NCI-H2029 (cell line): ENCODE measurements at places on chromosomes 5 and 9.
A peak's percentile ranks its signal among the peaks of the same experiment; 100 is the strongest.

DNA sequence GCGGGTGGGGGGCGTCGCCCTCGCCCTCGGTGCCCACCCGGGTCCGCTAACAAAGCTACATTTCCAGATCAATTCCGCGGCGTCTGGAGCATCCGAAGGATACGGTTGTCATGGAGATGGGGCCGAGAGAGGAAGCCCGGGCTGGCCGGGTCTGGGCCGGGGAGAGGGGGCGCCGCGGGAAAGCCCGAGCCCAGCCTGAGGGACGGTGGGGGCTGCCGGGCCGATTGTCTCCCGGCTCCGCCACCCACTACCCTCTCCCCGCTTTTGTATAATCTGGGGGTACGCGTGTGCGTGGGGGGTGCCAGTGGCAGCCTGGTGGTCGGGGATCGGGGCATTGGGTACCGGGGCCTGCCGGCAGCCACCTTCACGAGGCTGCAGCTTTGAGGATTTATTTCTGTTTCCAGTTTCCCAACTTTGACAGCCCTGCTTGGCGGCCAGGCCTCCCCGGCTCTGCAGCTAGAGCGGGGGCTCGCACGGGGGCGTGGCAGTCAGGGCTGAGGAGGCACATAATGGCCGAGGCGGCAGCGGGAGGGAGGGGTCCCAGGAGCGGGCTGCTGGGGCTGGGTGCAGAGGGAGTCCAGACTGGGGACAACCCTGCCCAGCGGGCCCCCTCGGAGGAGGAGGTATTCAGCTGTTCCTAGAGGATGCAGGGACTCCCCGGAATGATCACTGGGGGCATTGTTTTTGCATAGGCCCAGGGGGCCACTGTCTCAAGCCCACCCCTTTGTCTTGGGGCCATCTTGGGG is 626 bp downstream of the PSD2 start:
- DNase-seq, result no peak

GRCh38 chr9:12204512-12204911 is 488.7 kb upstream of the TYRP1 start:
- DNase-seq, result no peak

DNA sequence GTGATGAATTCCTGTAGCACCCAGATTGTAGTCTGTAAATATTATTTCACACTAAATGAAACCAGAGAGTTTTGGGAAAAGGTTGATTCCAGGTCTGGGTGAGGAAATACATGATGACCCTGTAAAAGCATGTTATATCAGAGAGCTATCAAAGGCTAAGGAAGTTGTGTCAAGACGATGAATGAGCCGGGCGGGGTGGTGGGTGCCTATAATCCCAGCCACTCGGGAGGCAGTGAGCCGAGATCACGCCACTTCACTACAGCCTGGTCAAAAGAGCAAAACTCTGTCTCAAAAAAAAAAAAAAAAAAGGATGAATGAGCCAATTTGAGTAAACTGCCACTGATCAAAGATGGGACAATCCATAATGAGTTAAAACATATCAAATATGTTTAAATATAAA is 29.2 kb downstream of the IL6ST start:
- DNase-seq, result no peak

- DNase-seq, result peak; percentile 75
These were observed 5.8 kb downstream of the TMEM268 start for GRCh38 chr9:114616684-114617520.

DNA sequence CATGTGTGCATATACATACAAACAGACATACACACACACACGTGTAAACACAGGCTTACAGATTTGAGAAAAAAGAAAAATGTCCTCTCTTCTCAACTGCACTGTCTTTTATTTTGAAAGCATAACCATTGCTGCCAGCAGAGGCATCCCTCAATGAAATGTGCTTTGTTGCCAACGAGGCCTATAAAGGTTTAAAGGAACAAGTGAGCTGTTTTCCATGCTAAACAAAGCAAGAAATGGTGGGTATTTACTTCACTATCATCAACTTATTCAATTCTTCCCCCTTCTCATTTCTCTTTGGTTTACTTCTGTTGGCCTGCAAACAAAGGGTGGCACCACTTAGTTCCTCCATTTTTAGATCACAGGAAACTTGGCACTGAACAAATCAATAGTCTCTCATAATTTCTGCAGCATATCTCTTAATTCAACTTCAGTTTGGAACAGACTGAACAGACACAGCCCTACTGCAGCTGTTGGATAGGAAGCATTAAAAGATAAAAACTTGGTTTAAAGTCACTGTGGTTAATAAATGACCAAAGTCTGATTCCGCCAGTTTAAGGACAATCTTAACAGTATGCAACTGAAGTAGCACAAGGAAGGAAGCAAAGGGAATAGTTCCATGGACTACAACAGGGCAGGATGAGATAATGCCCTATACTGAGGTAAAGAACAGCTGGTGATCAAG is 21.7 kb downstream of the TTC33 start:
- DNase-seq, result no peak

DNA sequence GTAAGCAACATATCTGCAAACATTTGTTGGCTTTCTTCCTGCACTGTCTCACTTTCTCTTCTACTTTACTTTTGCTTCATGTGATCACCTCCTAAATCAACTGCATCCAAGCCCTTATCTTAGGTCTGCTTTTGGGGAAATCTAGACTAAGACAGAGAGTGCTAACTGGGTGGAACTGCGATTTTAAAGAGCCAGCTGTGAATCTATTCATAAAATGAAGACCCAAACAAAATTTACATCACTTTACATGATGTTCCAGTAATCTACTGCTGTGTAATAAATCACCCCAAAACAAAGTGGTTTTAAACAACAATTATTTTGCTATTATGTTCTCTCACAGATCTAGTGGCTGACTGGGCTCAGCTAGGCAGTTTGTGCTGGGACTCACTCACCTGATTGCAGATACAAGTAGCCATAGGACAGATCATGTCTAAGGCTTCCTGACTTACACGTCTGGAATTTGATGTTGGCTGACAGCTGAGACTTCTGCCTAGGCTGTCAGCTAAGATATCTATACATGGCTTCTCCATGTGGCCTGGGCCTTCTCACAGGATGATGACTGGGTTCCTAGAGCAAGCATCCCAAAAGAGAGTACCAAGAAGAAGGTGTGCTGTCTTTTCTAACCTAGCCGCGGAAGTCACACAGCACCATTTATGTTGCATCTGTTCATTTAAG is 145.1 kb upstream of the TBCA start:
- no peak for DNase-seq

DNA sequence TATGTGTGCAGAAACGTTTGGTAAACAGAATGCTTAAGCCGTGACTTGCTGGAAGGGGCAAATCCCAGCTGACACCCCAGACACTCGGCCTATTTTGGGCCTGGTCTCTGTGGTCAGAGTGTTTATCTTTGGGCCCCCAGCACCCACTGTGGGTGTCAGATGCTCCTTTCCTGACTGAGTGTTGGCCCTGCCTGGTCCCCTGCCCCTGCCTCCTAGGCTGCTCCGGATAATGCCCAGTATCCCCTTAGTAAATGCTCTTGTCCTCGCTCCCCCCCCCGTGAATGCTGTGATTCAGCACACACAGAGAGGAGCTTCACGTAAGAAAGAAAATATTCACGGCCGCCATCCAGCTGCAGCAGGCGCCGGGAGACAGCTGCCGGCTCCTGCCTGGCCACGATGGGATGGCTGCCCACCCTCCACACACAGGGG is 11.3 kb upstream of the ANGPTL2 start:
- no peak for DNase-seq

- DNase-seq, result peak; percentile 87
These were observed 112.3 kb downstream of the MARCHF3 start for GRCh38 chr5:126917918-126918614.

- DNase-seq, result no peak
These were observed 25.8 kb downstream of the ECPAS start for GRCh38 chr9:111458139-111459009.

DNA sequence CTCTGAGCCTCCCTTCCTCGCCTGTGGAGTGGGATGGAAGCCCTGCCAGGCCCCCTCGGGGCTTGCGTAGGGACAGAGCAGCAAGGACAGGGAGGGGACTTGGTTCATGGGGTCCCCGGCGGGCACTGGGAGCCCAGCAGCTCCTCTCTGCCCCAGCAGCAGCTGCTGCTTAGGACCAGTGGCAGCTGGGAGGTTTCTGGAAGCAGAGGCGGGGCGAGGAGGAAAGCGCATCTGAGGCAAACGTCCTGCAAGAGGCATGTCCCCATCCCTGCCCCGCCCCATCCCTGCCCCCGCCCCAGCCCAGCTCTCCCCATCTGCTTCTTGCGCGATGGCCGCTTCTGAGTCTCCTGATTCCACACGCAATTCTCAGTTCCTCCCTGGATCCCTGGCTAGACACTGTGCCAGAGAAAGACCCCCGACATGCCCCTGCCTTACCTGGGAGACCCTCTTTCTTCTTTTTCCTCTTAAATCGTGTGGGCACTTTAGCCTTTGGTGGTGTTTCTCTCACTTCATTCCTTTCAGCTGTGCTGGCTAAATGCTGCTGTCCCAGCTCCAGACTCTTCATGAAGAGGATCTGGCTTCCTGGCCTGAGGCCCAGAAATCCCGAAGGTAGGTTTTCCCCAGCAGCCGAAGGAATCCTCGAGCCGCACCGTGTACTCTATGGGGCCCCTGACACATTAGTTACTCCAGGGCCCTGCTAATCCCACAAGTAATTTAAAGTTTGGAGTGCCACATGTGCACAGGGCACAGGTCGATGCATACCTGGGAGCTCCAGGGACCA is 4.4 kb upstream of the OR2S2 start:
- DNase-seq, result no peak

GRCh38 chr5:135705941-135706466 is 127.2 kb upstream of the CXCL14 start:
- no peak for DNase-seq

DNA sequence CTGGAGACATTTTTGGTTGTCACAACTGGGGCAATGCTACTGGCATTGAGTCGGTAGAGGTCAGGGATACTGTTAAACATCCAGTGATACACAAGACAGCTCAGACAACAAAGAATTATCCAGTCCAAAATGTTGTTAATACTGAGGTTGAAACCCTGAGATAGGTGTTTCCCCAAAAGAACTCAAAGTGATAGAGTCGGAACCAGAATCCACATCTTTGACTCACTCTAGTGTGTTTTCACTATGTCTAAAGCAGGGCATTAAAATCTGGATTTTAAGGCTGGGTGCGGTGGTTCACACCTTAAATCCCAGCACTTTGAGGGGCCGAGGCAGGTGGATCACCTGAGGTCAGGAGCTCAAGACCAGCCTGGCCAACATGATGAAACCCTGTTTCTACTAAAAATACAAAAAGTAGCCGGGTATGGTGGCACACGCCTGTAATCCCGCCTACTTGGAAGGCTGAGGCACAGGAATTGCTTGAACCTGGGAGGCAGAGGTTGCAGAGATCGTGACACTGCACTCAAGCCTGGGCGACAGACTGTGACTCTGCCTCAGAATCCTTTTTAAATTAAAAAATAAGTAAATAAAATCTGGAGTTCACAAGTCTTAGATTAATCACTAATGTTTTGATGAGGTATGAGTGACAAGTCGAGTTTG is 17.0 kb downstream of the SLC31A1 start:
- no peak for DNase-seq

- no peak for DNase-seq
These were observed 1690.7 kb upstream of the CDH9 start for GRCh38 chr5:28729067-28729466.

DNA sequence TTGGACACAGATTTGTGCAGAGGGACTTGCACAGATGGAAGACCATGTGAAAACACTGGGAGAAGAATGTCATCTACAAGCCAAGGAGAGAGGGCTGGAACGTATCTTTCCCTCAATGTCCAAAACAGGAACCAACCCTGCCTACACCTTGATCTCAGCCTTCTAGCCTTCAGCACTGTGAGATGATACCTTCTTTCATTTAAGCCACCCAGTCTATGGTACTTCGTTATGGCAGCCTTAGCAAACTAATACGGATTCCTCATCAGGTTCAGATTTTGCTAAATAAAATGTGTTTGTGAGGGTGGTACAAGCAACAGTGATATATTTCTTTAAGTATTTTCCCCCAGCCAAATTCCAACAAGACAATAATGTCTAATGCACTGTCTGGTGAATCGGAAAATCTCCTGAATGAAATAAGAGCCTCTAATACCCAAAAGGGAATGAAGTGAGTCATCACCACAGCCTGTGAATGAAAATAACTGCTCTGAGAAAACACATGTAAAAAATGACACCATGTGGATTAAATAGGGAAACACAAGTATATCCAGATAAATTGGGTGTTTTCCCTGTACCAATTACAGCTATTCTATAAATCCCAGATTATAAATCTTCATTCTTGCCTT is 182.8 kb upstream of the TARS1 start:
- DNase-seq, result no peak
